Frontal cortex (tissue), 4 donors: ENCODE measurements at places on chromosomes 5 and 9.

GRCh38 chr9:137049544-137050449 is 3.8 kb upstream of the NPDC1 start:
- DNase-seq = peak; percentile 80

- DNase-seq = no peak
Measured at GRCh38 chr5:80540691-80541090, 29.4 kb downstream of the ANKRD34B start.

DNA sequence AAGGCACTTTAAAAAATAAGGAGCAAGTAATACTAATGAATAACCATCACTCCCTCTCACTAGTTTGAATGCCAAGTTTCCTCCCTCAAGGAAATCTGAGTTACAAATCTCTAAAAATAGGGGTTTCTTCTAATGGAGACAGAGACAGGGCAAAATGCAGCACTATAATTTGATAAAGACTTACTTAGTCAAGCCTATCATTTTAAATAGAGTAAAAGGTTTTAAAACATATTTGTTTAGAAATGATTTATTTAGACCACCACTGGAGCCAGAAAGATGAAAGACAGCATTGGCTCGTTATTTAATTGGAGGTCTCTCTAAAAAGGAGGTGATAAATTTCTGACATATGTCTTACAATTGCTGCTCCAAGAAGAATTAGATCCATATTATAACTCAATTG is 228.7 kb downstream of the TLE1 start:
- DNase-seq = no peak

DNA sequence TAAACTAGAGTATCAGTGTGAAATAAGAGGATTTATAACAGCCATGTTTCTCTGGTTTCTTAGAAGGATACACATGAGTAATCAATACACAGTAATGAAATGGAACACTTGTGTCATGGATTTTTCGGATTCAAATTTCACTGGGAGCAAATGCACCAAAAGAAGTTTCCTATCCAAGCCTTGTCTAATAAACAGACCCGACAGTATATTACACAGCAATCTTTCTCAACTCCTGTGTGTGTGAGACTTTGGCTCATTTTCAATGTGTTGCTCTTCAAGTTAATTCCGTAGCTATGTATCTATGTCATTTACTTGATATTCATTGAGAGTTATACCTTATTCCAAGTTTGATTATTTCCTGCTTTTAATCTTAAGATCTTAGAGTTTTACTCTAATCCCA is 930.2 kb downstream of the MAT2B start:
- DNase-seq = no peak

GRCh38 chr9:116116393-116116792 is 37.2 kb upstream of the PAPPA start:
- DNase-seq = no peak

GRCh38 chr5:61569353-61569752 is 237.3 kb downstream of the ZSWIM6 start:
- no peak for DNase-seq

DNA sequence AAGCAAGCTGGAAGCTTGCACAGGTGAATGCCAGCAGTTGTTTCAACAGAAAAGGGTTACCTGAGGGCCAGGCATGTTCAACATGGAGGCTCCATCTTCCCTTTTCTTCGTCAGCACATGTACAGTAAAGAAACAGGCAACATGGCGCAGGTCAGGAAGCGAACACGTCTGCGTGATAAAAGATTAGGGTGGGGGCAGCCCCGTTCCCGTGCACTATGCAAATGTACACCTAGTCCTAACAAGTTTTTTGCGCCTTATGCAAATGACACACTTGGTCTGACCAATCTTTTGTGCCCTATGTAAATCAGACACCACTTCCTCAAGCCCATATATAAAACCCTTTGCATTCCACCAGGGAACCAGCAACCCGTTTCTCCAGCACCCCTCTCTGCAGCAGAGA is 452.1 kb upstream of the PTPRD start:
- DNase-seq = no peak

- DNase-seq = no peak
Measured at GRCh38 chr5:53333160-53333559, 147.3 kb upstream of the FST start.

DNA sequence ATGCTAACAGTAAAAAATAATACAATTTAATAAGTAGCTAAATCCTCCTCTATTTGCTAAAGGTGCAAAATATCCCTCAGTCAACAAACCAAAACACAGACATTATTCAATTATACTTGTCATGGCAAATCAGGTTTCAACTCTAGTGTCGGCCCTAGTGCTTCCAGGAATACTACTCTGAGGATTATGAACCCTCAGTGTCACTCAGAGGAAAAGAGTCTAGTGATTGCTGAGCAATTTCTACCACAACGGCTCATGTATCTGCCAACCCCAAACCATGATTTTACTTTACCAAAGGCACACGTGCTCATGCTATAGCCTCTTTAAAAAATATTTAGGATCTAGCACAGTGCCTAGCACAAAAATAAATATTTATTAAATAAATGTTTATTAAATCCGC is 21.0 kb downstream of the RICTOR start:
- no peak for DNase-seq

DNA sequence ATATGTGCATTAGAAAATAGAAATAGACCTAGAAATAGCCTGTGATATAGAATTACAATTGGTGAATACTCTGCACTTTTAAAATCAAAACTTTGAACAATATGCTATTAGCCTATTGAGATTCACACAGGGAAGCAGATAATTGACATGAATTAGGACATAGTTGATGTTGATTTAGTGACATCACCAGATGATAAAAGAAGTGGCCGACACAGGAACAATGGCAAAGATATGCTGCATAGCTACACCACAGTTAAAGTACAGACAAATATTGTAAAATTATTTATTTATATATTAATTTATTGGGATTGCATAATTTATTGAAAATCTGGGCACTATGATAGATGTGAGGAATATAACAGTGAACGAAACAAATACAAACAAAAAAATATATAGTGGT is 261.5 kb upstream of the CCNH start:
- DNase-seq = no peak

DNA sequence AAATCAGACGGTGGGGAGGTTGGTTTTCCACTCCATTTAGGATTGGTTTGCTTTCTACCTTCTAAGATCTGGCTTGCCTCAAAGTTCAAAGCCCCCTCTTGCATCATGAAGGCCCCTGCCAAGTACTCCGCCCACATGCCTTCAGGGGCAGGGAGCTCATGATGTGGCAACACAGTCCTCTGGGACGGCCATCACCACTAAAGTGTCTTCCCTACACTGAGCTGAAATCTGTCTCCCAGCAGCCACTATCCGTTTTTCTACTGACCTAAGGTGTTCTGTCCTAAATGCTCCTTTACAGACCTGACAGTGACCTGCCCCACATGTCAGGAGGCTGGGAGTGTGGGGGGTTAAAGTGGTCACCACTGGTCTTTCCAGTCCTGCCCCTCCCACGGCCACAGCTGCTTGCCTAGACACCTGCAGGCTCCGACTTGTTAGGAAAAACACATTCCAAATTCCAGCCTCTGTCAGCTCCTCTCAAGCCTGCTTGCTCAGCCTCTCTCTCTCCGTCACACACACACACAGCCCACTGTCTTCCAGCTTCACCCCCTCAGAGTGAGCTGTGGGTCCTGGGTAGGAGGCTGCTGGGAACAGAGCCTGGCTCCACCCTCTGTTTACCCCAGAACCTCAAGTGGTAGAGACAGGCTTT is 44.9 kb downstream of the SHB start:
- DNase-seq = no peak
